ENCODE measurements at places on chromosomes 3 and 15.

DNA sequence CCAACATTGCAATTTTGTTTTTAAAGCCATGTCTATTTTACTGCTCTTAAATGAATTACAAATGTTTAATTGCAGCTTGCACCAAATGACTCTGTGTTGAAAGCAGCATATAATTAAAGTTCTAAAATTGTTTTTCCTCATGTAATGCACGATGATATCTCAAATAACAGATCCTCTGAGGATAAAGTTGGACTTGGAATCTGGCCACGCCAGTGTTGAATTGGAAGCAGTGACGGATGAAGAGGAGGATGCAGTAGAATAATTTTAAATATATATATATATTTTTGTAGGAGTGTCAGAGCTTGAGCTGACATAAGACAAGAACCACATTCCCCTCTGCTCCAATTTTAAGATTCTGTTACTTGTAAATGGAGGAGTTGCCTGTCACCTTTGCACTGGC is 406.6 kb upstream of the DPPA4 start:
- no peak for DNase-seq

DNA sequence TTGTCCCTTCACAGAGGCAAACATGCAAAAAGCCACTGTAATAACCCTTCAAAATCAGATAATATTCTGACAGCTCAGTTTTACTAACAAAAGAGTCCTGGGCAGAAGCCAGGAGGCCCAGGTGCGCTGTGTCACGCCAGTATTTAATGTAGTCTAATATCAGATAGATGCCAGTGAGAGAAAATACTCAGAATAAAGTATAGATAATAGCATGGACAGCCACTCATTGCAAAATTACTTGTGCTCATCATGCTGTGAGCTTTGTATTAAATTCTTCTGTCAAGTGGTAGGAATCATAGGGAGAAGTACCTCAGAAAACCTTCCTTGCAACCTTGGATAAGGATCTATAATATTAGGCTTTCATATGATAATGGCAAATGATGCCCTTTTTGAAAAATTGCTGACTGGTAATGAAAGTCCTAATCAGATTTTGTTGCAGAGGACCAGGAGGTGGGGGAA is 1154.3 kb downstream of the ROBO1 start:
- DNase-seq: no peak

GRCh38 chr3:98730886-98731537 is 32.1 kb upstream of the ST3GAL6 start:
- DNase-seq: no peak

DNA sequence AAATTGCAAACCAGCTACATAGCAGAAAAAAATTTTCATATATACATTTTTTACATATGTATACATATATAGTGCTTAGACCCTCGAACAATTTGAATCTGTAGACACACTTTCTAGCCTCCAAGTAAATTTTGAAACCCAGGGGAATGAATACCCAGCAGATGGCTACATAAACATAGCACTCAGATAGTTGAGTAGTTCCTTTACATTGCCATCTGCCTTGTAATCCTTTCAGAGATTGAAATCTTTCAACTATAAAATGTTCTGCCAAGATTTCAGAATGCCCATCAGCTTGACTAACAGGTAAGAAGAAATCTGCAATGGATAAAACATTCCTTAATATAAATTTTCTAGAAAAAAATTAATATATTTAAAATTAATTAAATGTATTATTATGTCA is 1333.5 kb upstream of the CADM2 start:
- DNase-seq: no peak

DNA sequence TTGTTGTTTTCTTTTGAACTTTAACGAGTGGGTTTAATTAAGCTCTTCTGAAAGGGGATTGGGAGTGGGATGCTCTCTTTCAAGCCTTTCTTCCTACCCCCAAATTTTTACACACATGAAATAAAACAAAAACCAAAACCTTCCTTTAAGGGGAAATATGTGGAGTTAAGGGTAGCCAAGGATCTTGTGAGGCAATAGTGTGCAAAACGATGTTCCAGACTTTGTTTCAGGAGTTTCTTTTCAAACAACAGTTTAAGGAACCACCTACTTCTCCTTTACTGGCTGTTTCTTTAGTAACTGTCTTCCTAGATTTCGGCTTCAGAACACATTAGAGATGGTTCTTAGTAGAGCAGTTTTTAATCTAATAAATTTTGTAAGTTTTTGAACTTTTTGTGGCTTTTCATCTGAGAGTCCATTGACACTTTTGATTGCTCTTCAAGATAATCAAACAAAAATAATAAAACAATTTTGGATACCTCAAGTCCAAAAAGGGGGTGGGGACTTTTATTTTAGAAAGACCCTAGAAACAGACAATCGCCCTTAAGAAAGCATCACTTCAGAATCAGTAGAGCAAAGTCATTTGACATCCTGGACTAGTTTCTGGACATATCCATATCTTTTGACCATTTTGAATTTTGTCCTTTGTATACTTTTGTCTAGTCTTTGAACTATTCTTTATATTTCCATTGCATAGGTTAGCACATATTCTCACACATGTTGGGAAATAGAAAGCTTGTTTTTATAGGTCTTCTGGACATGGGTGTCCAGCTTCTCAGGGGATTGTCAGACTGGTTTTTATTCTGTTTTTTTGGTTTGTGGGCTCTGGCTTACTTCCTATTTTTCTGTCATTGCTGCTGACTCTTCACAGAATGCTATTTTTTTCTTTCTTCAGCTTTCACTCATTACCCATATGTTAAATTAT is 6.0 kb downstream of the DIPK2A start:
- DNase-seq: no peak

DNA sequence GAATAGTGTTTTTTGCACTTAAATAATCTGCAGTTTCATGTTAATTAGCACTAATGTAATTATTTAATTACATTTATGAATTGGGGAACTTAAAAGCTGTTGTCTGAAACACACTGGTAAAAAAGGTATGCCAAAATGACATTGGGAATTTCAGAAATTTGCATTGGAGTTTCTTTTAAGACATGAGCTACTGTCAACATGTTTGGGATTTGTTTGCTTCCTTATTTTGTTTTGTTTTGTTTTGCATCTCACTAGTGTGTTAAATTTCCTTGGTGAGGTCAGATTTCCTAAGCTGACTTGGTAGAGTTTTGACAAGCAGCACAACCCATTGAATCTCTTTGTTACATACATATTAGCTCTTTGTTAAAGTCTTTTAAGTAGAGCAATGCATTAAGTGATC is 119.4 kb downstream of the IQCH start:
- no peak for DNase-seq

- no peak for DNase-seq
Measured at GRCh38 chr15:58985443-58985842, 2.0 kb upstream of the RNF111 start.

- no peak for DNase-seq
Measured at GRCh38 chr3:189334064-189334920, 162.5 kb downstream of the TPRG1 start.

- DNase-seq: no peak
Measured at GRCh38 chr3:53346514-53346913, 829 bp downstream of the DCP1A start.

DNA sequence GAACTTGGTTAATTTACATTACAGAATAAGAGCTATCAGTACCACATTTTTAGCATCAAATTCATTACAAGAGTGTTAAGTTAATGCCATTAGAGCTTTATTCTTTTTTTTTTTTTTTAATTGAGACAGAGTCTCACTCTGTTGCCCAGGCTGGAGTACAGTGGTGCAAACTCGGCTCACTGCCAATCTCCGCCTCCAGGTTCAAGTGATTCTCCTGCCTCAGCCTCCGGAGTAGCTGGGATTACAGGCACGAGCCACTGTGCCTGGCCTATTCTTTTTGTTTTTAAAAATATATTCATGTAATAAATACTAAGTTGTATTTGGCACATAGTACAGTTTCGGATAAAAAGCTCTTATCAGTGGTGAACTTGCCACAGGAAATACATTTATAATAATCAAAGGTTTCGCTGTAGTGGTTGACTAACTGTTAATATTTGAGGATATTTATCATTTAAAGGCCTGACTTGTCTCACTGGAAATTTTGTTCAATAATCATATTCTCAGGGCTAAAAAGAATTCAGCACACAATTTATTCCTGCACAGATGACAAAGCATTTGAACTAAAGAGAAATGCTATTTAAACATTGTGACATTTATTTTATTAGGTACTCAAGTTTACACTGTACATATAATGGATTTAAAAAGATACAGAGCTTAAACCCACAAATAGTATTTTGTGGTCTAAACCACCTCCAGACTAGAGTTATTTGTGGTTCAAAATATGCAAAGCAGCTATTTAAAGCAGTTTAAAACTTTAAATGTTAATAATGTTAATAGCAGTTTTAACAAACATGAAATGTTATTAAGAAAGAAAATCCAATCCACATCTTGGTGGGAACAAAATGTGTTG is 6.1 kb upstream of the LEKR1 start:
- peak; percentile 91 for DNase-seq

DNA sequence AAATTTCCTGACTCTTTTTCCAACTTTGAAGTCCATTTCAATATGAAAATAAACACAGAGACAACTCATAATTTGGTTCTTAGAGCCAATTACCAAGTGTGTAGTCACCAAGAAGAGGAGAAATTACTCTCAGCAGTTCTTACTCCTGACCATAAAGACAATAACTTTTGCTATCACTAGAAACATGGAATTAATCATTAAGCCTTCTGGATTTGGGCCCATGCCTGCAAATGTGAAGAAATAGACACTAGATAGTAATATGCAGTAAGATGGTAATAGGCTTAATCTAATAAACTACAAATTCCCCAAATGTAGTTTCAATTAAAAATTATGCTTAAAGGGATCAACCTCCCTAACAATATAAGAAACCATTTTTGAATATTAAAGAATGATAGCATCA is 185.1 kb upstream of the AGTR1 start:
- no peak for DNase-seq

DNA sequence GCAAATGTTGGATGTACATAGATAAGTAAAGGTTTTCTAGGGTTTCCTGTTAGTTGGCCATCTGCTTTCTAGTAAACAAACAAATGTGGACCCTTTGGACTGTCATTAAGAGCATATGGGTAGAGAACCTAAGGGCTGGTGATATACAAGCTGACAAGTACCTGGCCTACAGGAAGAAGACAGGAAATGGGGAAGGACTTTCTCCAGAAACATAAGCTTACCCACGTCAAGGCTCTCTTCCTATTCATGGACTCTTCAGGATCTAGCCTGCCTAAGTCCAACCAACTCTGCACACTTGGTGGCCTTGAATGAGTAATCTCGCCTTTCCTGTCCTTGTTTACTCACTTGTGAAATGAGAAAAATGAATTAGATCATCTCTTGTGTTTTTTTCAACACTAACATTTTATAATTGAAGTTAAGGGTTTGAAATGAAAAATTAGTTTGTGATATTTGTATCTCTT is 22.2 kb upstream of the GOLIM4 start:
- no peak for DNase-seq

DNA sequence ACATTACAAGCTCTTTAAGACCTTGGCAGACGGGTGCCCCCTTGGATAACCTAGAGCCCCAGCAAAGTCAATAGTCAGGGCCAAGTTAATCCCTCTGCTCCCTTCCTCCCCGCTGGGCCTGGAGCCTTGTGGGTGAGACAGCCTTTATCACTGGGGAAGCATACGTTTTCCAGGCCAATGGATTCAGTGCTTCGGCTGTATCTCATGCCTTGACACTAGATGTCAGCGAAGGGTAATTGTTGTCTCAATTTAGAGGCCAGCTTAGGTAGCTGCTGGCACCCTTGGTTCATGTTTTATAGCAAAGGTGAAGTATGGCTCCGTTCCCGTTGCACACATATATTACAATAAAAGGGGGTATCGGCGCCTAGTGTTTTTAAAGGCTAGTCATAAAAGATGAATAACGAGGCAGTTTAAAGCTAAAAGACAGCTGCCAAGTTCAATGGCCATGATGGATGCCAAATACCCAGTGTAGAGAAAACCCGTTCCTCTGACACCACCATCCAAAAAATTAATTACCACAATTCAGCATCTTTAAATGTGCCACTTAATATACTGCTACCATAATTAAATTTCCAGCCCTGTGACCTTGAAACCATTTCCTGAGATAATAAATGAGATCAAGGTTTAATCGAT is 52.3 kb upstream of the BNIP2 start:
- DNase-seq: no peak

GRCh38 chr3:126312341-126312740 is 44.9 kb downstream of the KLF15 start:
- DNase-seq: no peak

- no peak for DNase-seq
Measured at GRCh38 chr15:62165104-62165792, at the start of gene C2CD4B. TSS of gene C2CD4B (minus strand) at chr15:62165285. CDS start at chr15:62164984, 301 bp downstream.

GRCh38 chr3:189981668-189982067 is 139.0 kb downstream of the P3H2 start:
- no peak for DNase-seq

- no peak for DNase-seq
Measured at GRCh38 chr3:24645047-24645446, 150.4 kb upstream of the THRB start.

- DNase-seq: no peak
Measured at GRCh38 chr3:37862219-37862902, 681 bp downstream of the CTDSPL start.

DNA sequence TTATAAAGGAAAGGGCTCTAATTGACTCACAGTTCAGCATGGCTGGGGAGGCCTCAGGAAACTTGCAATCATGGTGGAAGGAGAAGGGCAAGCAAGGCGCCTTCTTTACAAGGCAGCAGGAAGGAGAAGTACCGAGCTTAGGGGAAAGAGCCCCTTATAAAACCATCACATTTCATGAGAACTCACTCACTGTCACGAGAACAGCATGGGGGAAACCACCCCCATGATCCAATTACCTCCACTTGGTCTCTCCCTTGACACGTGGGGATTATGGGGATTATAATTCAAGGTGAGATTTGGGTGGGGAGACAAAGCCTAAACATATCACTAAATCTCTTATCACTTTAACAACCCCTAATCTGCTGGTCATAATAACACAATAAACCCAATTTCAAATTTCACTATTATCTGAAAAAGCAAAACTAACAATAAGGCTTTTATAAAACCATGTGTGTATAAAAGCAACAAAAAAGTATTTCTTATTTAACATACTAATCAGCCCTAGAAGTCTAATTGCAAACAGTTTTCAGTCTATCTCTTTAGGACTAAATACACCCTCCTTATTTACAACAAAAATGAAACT is 43.2 kb downstream of the SCAPER start:
- DNase-seq: no peak

DNA sequence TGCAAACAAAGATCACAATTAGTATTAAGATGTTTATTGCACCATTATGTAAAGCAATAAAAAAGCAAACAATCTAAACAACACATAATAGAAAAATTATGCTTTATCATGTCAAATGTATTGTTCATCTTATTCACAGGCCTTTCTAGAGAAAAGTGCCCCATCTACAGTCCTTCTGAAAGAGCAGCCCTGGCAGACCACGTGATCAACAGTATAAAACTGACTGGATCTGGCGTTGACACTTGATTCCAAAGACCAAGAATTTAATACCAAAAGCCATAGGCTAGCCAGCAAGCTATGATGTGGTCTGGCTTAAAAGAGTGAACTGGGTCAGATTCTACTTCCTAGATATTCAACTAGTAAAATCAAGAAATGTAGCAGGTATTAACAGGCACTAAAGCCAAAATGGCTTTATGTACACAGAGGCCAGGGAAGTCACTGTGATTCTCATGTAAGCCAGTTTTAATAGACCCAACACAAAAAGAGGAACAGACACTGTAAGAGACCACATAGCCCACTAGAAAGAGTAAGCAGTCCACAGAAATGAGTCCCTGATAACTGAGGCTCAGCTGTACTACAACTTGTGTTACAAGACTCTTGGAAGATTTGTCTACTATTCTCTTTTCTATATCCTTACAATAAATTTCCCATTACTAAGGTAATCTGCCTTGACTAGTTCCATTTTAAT is 32.5 kb downstream of the DMXL2 start:
- DNase-seq: no peak
